ENCODE measurements at places on chromosomes 1 and 21.

DNA sequence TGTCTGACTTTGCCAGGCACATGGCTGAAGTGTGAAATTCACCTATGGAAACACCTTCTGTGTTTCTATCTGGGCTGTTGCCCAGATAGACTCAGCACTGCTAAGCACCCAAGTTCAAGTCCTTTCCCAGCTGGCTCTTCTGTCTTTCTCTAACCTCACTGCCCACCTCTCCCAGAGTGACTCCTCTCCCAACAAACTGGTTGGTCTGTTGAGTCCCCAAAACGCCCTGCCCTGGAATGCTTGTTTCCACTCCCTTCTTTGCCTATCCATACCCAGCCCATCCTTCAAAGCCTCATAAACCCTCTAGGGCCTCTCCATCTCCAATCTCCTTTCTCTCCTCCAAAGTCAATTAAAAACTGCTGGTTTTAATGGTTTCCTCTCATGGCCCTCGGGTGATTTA is 15.6 kb downstream of the PLXNA2 start:
- DNase-seq: no peak

- peak; percentile 52 for DNase-seq
These were observed 437 bp upstream of the HSPG2 start for GRCh38 chr1:21937372-21938121.

GRCh38 chr21:30168086-30168485 is 1.5 kb upstream of the CLDN17 start:
- DNase-seq: no peak

- no peak for DNase-seq
These were observed 22.7 kb downstream of the KCTD3 start for GRCh38 chr1:215589650-215590435.

GRCh38 chr1:171530676-171531075 is 45.3 kb downstream of the PRRC2C start:
- DNase-seq: no peak

- DNase-seq: no peak
These were observed 485.7 kb downstream of the AJAP1 start for GRCh38 chr1:5140136-5140535.

GRCh38 chr1:192131914-192132313 is 26.3 kb upstream of the RGS18 start:
- DNase-seq: no peak
